ENCODE measurements at places on chromosomes 3 and 15. TPM values are rescaled to one million over a fixed set of nuclear protein-coding genes. Genes with fewer than 3 reads are reported as not detected.

- no peak for ATAC-seq
Measured at GRCh38 chr3:156522673-156523072, 32.2 kb downstream of the SSR3 start.

- ATAC-seq, result peak; percentile 25
Measured at GRCh38 chr3:124281453-124282316, 289.8 kb upstream of the ROPN1 start.

GRCh38 chr15:78616506-78616905 lies 4.3 kb downstream of the CHRNA3 start:
- no peak for ATAC-seq

DNA sequence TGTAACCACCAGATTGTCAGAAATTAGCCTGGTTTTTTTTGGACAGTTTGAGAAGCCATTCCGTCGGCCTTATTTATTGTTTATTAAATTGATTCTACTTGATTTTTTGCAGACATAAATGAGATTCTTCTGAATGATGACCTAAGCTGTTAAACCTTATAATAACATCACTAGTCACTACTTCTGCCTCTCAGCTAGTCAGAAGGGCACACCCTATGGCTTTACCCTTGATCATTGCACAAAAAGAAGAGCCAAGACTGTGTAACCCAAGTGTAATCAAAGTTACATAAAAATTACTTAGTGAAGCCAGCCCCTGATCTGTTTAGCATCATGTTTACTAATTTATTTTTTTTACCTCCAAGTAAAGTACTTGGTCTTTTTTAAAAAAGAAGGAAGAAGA lies 64.3 kb downstream of the CHL1 start:
- ATAC-seq, result no peak

DNA sequence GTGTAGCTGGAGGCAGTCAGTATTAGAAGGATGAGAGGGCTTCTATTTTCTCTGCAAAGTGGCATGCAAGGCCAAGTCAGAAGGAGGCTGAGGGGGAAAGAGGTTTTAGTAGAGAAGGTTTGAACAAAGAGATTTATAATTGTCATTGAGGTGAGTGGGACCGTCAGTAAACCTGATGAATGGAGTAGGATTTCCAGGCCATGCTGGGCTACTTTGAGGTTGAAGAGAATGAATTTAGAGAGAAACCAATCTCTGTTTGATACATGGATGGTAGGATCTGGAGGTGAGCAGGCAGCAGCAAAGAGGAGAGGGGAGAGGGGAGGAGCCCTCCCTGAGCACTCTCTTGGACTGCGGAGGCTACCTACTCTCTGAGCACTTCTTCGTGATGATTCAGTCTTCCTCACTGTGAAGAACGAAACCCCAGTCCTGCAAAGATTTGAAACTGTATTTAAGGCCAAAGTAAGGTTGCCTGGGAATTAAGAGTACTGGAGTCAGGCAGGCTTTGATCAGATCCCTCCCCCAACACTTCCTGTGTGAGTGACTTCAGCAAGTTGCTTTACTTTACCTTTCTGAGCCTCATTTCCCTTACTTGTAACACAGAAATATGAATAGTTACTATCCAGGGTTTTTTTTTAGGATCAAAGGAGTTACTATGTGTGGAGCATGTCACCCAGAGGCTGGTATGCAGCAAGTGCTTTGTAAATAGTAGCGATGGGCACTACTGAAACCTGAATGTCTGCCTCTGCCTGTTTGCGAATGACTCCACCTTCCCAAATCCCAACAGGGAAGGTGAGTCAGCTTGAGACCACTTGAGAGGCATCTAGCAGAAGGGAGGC lies 75.8 kb downstream of the RPL39L start:
- ATAC-seq, result no peak

DNA sequence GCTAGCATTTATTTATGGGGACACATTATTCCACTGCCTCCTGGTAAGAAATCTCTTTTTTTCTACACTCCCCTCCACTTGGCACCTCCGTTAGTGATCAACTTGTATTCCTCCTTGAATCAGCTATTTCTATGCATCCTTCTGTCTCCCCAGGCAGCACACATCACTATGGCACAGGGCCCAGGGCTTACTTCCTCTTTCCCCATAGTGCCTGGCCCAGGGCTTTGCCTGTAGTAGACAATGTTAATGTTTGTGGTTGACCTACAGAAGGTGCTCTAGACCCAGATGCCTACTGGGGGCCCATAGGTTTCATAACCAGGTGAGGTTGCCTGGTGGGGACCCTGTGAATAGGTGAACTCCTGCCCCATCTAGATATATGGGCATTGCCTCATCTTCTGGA lies 44.9 kb downstream of the EPHB1 start:
- ATAC-seq, result no peak

- ATAC-seq, result no peak
Measured at GRCh38 chr3:177257006-177257405, 59.7 kb upstream of the TBL1XR1 start.

GRCh38 chr3:114624571-114625181 lies 330.8 kb downstream of the TIGIT start:
- peak; percentile 94 for ATAC-seq

- peak; percentile 88 for ATAC-seq
Measured at GRCh38 chr3:186406669-186407635, 44.9 kb upstream of the DGKG start.

GRCh38 chr3:17840126-17840525 lies 97.7 kb upstream of the TBC1D5 start:
- ATAC-seq, result no peak

DNA sequence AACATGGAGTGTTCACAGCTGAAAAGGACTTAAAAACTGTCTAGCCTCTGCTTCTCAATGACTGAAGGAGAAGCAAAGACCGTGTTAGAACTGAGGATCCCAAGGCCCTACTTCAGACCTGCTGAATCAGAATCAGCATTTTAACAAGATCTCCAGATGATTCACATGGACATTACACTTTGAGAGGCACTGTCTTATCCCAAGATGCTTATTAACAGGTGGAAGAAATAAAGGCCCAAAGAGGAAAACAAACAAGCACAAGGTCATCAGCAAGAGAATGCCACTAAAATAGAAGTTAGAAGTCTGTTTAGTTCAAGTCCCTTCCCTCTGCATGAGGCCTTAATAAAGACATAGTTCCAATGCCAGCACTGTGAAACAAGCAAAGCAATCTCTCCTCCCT lies 191.4 kb upstream of the BCL6 start:
- ATAC-seq, result no peak

Gene TRIM71
- total RNA-seq, result not detected

Gene KCNAB1
- total RNA-seq, result 0.31 TPM

Gene FRMD5
- 0.47 TPM for total RNA-seq

Gene TMEM207
- not detected for total RNA-seq

Gene KCNMB3
- 4.2 TPM for total RNA-seq

Data from gastroesophageal sphincter (tissue), 4 donors.